ENCODE measurements at places on chromosomes 2 and 18.

- DNase-seq: no peak
Measured at GRCh38 chr2:105989070-105989469, 205.0 kb downstream of the UXS1 start.

- no peak for DNase-seq
Measured at GRCh38 chr2:17975401-17975800, 96.9 kb downstream of the KCNS3 start.

- DNase-seq: no peak
Measured at GRCh38 chr2:127314193-127314988, 20.4 kb upstream of the ERCC3 start.

DNA sequence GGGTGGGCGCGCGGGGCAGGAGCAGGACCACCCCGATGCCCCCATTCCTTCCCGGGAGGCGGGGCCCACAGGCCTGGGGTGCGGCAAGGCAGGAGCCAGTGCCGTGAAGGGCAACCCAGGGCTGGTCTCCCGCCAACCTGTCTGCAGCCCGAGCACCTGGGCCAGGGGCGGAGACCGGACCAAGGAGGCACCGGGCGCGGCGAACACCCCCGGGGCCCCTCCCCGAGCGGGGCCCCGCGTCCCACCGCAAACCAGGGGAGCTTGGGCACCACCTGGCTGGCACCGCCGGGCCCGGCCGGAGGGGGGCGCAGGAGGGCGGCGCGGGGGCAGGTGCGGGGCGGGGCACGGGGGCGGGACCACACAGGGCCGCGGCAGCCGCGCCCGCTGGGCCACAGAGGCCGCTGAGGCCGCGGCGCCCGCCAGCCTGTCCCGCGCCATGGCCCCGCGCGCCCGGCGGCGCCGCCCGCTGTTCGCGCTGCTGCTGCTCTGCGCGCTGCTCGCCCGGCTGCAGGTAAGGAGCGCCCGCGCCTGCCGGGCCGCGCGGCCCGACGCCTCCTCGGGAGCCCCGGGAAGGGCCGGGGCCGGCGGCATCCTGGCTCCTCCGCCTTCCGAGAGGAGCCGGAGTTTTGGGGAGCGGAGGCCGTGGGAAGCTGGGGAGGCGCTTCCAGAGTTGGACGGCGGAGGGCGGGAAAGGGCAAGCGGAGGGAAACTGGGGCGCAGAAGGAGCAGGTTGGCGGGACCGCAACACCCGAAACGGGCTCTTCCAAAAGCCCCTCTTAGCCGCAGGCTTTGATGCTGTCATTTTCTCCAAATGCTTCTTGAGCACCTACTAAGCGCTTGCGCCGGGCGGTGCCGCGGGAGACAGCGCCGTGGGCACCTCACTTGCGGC, at the start of gene TNFRSF11A:
Gene TNFRSF11A (plus strand): TSS at position 394 of the 889 bp plus-strand sequence. CDS start 43 bp downstream, at position 437.
- DNase-seq: peak; percentile 32

- no peak for DNase-seq
Measured at GRCh38 chr2:177353187-177353478, 39.4 kb upstream of the AGPS start.

GRCh38 chr2:130353291-130354138, 2.3 kb upstream of the PTPN18 start:
- DNase-seq: no peak

DNA sequence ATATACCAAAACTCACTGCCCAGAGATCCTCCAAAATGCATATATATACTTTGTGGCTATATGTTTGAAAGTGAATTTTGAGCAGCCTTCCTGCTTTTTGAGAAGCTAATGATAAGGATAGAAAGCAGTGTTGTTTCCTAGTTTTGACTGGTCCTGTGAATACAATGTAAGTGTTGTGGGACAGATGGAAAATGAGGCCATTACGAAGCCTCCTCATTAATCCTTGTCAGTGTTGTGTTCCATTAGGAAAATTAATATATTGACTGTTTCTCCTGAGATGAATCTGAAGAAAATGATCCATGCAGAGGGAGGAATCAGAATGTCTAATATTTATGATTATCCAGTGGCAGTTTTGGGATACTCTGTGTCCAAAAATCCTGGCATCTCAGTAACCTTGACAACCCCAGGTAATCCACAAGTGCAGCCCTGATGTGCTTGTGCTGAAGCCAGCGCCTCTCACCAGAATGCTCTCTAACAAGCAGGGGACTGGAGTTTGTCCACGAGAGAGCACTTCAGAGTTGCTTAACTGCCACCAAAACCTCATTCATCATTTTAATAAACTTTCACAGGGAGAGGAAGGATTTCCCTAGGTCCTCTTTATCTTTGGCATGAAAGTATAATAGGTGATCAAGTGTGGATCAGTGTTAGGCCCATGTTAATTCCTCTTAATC, 418.6 kb downstream of the CMPK2 start:
- no peak for DNase-seq

- no peak for DNase-seq
Measured at GRCh38 chr2:105243961-105244360, 2.4 kb downstream of the GPR45 start.

DNA sequence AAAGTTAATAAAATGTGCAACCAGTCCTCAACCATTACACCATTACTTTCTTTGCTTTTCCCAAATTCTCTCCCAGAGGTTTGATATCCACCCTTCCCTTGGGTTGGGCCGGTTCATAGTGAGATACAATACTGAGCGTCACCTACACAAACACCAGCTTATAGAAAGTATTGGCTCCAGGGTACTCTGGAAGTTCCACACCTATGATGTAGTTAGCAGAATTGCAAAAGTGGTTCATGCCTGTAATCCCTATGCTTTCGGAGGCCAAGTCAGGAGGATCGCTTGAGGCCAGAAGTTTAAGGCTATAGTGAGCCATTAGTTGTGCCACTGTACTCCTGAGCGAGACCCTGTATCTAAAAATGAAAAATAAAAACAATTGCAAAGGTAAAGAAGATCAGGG, 15.3 kb upstream of the MAP4K3 start:
- DNase-seq: no peak

- no peak for DNase-seq
Measured at GRCh38 chr2:165632594-165632993, 161.5 kb downstream of the GALNT3 start.

GRCh38 chr2:146212602-146213001, 1632.2 kb upstream of the ACVR2A start:
- no peak for DNase-seq

GRCh38 chr2:147320146-147320545, 524.7 kb upstream of the ACVR2A start:
- DNase-seq: no peak

GRCh38 chr2:54720563-54720962, 2.9 kb upstream of the EML6 start:
- DNase-seq: no peak

- DNase-seq: no peak
Measured at GRCh38 chr18:79545255-79545654, 134.3 kb upstream of the CTDP1 start.

DNA sequence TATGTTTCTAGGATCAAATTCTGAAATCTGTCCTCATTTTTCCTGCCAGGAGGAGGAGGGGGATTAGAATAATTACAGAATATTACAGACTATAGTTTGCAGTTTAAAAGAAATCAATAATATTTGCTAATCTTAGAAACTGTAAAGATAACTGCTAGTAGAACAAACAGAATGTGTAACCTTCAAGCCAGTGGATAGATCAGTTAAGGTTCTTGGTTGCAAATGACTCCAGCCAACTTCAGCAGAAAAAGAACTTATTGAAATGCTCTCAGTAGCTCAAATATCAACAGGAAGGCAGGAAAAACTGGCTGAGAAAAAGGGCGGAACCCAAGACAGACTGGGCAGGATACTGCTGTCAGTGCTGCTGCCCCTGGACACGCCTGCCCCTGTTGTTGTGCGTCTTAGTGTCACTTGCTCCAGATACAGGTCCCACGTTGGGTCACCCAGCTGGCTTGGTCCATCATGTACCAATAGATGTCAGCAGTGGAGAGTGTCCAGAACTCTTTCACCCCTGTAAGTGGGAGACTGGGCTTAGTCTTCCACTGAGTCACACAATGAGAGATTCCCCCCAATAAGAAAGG, 10.2 kb downstream of the NMUR1 start:
- no peak for DNase-seq

- no peak for DNase-seq
Measured at GRCh38 chr2:75539955-75540716, 20.6 kb downstream of the EVA1A start.
